ENCODE measurements at places on chromosomes 2 and 18.

DNA sequence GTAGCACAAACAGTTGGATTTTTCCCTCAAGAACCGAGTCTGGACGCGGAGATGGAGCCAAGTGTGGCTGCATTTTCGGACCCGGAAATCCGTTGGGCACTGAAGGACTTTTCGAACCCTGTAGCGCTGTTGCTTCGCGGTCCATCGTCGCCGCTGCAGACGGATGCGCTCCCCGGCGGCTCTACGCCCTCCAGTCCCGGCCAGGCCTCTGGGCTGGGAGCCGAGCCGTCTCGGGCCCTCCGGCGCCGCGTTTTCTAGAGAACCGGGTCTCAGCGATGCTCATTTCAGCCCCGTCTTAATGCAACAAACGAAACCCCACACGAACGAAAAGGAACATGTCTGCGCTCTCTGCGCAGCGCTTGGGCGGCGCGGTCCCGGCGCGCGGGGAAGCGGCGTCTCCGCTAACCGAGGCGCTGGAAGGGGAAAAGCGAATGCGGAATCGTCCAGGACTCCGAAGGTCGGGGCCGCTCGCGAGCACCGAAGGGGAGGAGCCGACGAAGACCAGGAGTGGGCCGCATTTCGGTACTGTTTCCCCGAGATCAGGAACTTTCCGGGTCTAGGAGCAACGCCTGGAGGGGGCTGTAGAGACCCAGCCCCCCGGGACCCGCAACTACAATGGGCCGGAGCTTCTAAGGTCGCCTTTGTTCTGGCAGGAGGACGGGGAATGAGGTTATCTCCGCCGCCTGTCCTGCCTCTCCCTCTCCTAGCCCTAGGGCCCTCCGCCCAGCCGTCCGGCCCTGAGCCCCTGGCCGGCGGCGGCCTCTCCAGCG is 3.2 kb downstream of the EMX1 start:
- no peak for DNase-seq

GRCh38 chr18:77098538-77099174 is 33.9 kb downstream of the MBP start:
- DNase-seq: no peak

- DNase-seq: no peak
Measured at GRCh38 chr2:127694986-127695385, 6.3 kb upstream of the SFT2D3 start.

- no peak for DNase-seq
Measured at GRCh38 chr18:8507915-8508705, 101.1 kb upstream of the RAB12 start.

All from hematopoietic multipotent progenitor cell treated with erythropoietin and hydrocortisone succinate and interleukin-3 and kit ligand, for 8 days (in vitro differentiated cells).